ENCODE measurements at places on chromosomes 1 and 21.
A peak's percentile ranks its signal among the peaks of the same experiment; 100 is the strongest.

DNA sequence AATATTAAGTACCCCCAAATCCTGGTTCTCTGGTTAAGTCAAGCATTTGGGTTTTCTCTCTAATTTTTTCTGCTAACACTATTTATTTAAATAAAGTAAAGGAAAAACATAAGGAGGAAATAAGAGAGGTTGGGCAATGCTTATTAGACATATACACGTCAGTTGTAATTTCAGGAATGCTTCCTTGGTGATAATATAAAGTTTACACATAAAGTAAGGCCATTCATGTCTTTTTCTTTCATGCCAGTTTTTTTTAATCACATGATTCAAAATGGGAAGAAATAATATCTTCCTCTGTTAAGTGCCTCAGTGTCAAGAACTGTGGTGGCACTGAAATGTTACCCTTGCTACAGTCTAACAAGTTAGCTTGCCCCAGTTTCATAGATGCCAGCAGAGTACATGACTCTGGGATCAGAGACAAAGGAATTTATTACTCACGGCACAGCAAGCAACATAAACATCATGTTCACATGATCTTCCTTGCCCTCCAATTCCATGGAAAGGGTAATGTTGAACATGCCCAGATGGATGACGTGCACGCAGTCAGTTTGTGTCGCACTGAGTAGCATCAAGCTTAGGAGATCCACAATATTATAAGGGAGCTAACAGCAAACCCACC is 184.9 kb downstream of the PLA2G4A start:
- no peak for DNase-seq

DNA sequence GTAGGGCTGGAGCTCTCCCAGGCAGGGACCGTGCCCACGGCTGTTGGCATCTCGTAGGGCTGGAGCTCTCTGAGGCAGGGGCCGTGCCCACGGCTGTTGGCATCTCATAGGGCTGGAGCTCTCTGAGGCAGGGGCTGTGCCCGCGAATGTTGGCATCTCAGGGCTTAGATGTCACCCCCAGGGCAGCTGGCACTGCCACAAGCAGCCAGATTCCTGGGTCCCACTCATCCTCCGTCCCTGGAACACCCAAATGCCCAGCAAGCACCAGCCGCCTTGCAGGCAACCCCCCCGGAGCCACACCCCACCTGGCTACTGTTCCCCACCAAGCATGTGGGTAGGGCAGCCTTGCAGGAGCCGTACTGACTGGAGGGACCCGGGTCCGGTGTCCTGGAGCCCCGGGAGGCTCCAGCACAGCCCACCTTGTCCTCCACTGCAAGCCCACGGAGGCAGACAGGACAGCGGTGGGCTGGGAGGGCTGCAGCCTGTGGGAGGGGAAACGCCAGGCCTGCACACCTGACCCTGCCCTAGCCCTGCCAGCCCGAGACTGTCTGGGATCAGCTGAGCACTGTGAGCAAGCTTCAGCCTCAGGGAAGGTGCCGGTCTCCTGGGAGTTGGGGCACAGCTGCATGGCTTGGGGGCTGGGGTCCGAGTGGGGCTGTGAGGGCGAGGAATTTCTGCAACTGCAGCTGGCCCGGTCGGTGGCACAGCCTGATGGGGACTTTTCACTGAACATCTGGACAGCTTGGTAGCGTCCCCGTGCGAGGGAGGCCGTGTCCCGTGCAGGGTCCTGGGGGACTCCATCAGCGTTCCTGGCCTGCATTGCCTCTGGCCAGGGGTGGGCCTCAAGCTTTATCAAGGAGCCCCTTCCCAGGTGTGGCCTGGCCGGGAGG is 53.6 kb downstream of the COL18A1 start:
- peak; percentile 23 for DNase-seq

GRCh38 chr1:240693036-240693435 is 81.1 kb upstream of the GREM2 start:
- no peak for DNase-seq

DNA sequence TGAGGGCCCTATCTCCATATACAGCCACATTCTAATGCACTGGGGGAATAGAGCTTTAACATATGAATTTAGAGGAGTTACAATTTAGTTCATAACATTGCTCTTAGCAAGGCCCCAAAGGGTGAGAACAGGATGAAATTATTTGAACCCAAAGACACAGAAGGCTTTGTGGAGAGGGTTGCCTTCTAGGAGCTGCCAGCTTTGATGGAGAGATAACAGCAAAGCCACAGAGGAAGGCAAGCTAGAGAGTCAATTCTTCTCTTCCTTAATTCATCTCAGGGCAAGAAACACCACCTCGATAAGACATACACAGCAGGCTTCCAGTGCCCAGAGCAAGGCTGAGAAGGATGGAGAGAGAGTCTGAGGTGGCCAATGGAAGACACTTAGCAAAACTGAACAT is 94.8 kb upstream of the TMPRSS15 start:
- DNase-seq: no peak

DNA sequence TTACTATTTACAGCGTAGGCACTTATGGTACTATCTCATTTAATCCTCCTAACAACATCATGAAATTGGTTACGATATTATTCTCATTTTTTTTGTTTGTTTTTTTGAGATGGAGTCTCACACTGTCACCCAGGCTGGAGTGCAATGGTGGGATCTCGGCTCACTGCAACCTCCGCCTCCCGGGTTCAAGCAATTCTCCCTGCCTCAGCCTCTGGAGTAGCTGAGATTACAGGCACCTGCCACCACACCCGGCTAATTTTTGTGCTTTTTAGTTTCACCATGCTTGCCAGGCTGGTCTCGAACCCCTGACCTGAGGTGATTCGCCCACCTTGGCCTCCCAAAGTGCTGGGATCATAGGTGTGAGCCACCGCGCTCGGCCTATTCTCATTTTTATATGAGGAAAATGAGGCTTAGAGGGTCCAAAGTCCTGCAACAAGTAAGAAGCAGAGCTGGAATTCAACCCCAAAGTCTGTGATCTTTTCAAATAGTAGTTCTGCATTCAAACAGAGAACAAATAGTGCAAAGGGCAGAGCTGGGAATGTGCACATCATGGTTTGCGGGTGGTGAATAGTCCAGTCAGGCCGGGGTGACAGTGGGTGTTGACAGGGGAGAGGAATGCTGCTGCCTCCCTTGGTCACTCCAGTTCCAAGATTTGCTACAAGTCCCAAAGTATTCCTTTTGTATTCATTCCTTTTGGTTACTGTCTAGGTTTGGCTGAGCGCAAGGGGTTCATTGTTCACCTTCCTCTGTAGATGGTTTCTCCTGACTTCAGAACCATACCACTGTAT is 4.6 kb downstream of the PRUNE1 start:
- peak; percentile 50 for DNase-seq

- DNase-seq: no peak
Measured at GRCh38 chr1:99560207-99561040, 85.5 kb upstream of the PALMD start.

DNA sequence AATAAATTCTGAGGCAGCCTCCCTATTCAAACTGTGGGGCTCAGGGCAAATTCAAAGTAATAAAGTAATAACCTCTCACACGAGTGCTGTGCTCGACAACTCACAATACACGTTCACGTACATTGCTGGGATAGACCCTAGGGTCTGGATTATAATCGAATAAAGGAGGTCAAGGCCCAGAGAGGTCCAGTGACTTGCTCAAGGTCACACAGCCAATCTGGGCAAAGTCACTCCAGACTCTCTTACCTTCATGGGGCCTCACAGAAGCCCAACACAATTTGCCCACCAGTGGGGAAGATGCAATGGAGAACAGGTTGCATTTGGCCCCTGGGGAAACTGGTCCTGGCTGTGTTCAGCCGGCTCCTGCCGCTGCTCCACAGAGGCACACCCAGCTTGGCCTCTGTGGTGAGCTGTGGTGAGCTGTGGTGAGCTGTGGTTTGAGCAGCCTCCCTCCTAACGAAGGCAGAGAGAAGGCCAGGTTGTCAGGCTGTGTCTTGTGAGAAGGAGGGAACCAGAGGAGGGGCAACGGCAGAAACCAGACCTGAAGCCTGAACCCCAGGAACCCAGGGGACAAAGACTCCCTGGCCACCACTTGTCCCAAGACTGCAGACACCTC is 35.1 kb downstream of the NUAK2 start:
- no peak for DNase-seq

GRCh38 chr1:202268817-202269216 is 72.9 kb downstream of the UBE2T start:
- no peak for DNase-seq

DNA sequence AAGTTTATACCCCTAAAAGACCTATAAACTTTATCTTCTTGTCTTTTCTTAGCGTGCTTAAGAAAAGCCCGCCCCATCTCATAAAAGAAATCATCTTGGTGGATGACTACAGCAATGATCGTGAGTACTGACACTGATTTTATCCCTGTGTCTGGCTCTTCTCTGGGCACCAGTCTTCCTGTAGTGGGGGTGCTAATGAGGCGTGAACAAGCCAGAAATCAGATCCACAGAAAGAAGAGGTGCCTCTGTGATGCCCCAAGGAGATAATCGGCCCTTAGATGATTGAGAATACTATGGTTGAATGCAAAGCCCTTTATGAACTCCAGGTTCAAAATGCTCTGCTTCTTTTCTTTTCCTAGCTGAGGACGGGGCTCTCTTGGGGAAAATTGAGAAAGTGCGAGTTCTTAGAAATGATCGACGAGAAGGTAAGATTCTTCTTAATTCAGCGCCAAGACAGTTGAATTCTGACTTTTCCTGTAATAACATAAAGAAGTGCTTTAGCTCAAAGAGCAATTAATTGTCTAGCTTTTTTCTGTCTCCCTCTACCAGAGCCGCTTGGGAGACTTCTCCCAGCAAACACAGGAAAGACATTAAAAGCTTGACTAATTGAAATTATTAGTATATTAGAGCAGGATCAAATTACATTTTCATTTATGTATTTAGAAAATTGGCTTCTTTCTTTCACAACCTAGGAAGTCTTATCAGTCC is 169.4 kb downstream of the GALNT2 start:
- DNase-seq: no peak

DNA sequence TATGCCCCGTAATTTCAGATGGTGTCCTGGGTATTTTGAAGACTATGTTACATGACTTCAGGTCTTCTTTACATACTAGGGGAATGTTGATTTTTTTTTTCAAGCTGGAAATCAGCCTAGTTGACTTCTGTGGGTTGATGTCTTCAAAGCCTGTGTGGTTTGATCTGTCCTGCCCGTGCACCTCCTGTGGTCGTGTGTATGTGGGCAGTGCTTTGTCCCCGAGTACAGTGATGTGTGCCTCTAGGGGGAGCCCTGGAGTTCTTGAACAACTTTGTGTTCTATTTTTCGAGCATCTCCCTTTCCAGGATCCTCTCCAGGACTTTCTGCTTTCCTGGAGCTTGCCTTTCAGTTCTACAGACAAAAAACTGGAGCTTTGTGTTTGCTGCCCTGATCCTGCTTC is 28.9 kb downstream of the OBSCN start:
- DNase-seq: no peak
